ENCODE measurements at places on chromosomes 16 and 17.
A peak's percentile ranks its signal among the peaks of the same experiment; 100 is the strongest.

- DNase-seq, result no peak
Measured at GRCh38 chr16:11977376-11978041, 975 bp downstream of the SNX29 start.

DNA sequence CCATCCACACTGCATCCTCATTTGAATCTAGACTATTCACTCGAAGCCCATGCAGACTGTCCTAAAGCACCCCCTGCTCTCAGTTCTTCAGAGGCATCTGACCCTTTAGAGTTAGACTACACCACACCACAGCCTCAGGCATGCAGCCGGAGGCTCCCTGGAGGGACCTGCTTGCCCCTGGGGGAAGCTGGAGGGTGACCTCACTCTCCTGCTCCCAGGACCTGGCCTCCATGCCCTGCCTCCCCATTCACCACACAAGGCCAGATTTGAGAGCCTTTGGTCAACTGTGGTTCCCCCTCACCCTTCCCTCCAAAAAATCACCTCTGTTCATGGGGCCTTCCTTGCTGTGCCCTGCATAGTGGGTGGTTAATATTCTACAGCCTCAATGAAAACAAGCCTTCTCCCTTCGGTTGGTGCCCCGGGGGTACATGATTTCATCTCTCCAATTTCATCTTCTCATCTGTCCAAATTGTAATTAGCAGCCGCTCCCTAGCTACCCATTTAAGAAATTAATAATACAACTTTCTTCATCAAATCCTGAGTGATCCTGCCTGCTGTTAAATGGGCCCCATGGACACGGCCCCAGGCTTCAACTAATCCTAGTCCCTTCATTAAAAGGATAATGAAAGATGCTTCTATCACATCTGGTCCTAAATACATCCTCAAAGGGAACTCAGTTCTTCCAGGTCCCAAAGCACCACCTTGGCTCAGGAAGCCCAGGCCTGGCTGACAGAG is 24.4 kb downstream of the ABCC12 start:
- no peak for DNase-seq

GRCh38 chr17:4405038-4405669 is 28.6 kb upstream of the SPNS3 start:
- DNase-seq, result no peak

- no peak for DNase-seq
Measured at GRCh38 chr17:74180336-74180735, 23.1 kb upstream of the RPL38 start.

- DNase-seq, result no peak
Measured at GRCh38 chr16:10367616-10368188, 18.2 kb upstream of the ATF7IP2 start.

DNA sequence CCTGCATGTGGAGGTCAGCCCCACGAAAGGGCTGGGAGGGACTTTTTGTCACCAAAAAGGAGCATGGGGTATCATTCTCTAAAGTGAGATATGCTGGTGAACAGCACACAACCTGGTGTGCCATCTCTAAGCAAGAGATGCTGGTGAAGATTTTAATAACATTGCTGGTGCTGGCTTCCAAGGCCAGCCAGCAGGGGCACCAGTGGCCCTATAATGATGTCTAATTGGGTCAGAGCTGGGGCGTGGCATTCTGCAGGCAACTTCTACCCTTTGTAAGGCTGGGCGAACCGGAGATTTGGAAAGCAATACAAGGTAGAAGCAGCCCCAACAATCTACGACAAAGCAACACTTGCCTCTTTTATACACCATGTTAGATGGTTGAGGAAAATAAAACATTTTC is 16.8 kb downstream of the SDR42E1 start:
- DNase-seq, result peak; percentile 21

DNA sequence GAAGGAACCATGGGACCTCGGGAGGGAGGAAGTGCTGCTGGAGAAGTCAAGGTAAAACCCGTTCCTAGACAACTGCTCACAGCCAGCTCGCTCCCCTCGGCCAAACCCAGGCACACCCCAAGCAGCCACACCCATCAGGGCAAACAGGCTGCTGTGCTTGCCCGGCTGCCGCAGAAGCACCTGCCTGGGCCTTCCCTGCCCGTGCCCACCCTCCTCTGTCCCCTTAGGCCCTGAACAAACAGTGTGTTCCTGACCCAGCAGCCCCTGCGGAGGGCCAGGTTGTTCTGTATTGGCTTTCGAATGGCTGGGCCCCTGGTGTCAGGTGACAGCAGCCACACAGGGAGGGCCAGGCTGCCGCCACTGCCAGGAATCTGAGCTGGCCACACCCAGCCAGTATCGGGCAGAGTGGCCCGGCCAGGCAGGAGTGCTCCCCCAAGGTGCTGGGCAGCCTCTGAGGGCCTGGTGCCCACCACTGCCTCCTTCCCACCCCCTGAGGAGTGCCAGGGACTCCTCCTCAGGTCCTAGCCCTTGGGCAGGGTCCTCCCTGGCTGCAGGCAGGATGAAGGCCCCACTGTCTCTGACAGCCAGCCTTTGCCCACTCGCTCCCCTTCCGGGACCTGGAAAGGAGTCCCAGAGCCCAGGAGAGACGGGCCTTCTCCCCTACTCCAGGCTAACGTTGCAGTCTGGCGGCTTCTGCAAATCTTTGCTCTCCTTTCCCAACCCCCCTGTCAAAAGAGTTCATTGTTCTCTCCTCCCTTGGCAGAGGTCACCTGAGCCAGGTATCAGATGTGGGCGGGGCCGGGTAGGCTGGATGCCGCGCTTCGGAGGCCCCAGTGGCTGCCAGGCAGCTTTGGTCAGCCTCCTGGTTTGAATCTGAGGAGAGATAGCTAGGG is 24.0 kb downstream of the LLGL2 start:
- DNase-seq, result peak; percentile 98

- DNase-seq, result no peak
Measured at GRCh38 chr16:20803192-20803560, 3.1 kb downstream of the ERI2 start.
